Peyer's patch (tissue), 4 donors: ENCODE measurements at places on chromosomes 5 and 9.

- DNase-seq = peak; percentile 94
Measured at GRCh38 chr9:129143031-129143927, 32.1 kb downstream of the PTPA start.

DNA sequence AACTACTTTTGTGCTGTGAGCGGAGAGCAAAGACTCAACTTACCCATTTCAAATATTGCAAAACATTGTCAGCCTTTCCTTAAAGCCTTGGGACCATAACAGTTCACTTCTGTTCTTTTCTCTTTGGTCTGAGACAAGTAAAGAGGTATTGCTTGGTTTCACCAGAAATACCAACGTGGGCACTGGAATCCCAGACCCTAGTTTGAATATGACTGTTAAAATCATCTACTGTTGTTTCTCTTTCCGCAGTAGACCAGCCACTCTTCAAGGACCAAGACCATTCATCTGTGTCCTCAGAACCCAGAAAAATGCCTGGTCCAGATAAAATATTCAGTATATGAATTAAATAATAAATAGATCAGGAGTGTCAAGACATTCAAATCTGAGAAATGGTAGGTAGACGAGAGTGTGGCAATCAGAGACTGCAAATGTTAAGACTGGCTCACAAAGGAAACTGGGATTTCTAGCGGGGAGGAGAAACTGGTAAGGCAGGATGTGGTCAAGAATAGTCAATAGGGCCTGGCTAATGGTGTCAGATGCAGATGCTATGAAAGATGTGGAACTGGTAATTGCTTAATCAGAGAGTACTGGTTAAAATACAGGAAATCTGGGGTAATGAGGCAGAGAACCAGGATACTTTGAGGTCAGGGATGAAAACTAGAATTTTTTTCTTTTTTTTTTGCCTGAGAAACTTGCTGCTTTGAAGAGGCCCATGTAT lies 82.1 kb upstream of the IL33 start:
- no peak for DNase-seq

DNA sequence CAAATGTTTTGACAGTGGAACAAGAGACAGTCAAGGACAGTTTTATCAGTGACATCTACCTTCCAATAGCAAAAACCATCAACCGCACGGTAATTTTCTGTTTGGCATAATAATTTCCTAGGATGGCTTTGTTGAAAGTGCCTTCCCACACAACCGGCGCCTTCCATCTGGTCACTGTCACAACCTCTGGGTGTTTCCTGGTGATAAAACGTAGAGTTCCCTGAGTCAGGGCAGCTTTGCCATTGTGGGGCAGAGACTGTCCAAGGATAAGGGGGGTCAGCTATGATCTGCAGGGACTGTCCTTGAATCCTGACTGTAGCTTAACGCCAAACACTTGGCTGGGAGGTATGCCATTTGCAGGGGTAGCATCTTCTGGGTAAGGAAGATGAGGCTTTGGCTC lies 47.6 kb downstream of the GGTA1 start:
- DNase-seq = no peak

DNA sequence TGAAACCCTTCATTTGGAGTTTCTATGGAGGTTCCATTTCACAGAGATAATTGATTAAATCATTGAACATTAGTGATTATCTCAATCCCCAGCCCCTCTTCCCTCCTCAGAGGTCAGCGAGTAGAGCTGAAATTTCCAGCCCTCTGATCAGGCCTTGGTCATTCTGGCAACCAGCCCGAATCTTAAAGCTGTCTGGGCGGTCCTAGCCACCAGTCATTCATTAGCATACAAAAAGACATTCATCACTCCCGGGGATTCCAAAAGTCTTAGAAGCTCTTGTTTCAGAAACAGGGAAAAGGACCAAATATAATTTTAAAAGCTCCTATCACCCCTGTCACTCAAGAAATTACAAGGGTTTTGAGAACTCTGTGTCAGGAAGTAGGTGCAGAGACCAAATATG lies 41.3 kb downstream of the ZNF474 start:
- DNase-seq = no peak

DNA sequence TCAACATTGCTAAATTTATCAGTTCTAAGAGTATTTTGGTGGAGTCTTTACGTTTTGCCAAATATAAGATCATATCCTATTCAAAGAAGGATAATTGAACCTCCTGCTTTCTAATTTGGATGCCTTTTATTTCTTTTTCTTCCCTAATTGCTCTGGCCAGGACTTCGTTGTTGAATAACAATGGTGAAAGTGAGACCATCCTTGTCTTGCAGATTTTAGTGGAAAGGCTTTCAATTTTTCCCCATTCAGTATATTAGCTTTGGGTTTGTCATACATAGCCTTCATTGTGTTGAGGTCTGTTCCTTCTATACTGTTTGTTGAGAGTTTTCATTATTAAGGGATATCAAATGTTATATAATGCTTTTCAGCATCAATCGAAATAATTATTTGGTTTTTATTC lies 1974.2 kb upstream of the ACO1 start:
- no peak for DNase-seq
